NCI-H2081 (cell line): ENCODE measurements at places on chromosomes 1 and 21.

GRCh38 chr21:36065497-36066036, 4.3 kb upstream of the CBR1 start:
- DNase-seq = peak; percentile 8

GRCh38 chr1:200224315-200224714, 185.5 kb downstream of the ZNF281 start:
- DNase-seq = no peak

DNA sequence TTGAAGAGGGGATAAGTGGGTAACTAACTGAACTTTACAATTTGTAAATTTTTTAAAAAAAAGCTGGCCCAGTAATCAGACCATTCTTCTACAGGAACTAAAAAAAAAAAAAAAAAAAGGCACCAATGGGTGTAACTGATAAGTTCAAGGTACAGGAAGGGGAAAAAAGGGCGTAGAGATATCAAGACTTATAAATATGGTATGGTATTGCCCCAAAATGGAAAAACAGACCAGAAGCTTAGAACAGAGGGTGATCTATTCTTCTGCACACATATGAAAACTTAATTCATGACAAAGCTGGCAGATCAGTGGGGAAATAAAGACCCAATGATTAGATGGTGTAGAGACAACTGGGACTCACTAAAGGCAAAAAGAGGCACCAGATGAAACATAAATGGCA, 58.9 kb downstream of the LHX4 start:
- DNase-seq = no peak

GRCh38 chr1:66438501-66438900, 95.5 kb upstream of the SGIP1 start:
- DNase-seq = no peak

- DNase-seq = no peak
Observed at GRCh38 chr1:183776731-183777130, 28.2 kb upstream of the RGL1 start.

- no peak for DNase-seq
Observed at GRCh38 chr1:117753652-117754051, 147.8 kb downstream of the TENT5C start.

DNA sequence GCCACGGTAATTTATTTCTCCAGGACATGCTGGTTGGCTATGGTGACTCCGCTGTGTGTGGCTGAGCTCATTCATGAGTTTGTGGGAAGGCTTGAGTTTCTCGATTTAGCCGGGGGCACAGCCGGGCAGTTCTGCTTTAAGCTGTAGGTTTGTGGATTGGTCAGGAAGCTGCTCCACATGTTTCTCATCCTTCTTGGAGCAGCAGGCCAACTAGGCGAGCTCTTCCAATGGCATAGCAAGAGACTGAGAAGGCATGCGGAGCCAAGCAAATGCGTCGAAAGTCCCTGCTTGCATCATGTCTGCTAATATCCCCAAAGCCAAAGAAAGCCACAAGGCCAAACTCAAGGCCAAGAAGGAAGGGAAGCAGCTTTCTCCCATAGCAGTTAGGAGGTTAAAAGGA, 71.6 kb upstream of the GREM2 start:
- DNase-seq = no peak

- no peak for DNase-seq
Observed at GRCh38 chr1:198977909-198978308, 339.1 kb downstream of the PTPRC start.

DNA sequence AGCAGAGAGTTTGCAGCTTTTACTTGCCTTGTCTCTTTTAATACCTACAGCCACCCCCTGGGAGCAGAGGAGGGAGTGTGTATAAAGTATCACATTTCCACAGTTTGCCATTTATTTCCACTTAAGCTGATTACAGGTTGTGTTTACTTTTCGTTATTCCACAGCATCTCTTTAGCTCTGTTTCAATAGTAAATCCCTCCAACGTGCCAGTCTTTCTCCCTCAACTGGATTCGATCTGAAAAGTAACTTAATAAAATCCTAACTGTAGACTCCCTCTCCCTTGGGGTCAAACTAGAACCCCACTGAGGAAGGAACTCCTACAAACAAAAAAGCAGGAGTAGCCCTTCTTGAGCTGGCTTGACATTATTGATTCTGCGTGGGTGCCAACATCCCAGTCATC, 3.1 kb upstream of the FCGR2A start:
- DNase-seq = peak; percentile 50

- no peak for DNase-seq
Observed at GRCh38 chr1:54329312-54330003, 76.7 kb downstream of the SSBP3 start.

DNA sequence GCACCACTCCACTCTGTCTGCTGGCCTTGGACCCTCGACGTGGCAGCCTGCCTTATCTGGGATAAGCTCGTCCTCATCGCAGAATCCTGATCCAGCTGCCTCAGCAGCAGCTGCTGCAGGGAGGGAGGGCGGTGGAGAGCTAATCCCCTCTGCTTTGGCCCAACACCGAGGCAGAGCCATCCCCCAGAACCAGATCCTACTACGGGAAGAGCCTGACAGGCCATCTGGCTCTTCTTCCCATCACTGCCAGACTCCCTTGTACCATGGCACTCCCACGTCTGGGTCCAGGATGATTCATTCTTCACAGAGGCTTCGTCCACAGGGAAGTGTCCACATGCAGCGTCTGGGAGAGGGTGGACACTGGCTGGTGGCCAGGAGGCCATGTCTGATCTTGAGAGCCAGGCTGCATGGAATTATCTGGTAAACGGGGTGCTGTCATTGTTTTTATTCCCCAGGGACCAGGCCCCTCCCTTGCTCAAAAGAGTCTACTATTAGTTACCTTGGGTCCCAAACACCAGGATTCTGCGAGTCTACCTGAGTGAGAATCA, 14.6 kb upstream of the PKP1 start:
- DNase-seq = no peak

- DNase-seq = no peak
Observed at GRCh38 chr1:30747033-30748008, 10.3 kb downstream of the LAPTM5 start.

GRCh38 chr1:31583995-31584868, 7.9 kb downstream of the TINAGL1 start:
- no peak for DNase-seq

GRCh38 chr1:234986750-234987414, 141.8 kb downstream of the TOMM20 start:
- no peak for DNase-seq

DNA sequence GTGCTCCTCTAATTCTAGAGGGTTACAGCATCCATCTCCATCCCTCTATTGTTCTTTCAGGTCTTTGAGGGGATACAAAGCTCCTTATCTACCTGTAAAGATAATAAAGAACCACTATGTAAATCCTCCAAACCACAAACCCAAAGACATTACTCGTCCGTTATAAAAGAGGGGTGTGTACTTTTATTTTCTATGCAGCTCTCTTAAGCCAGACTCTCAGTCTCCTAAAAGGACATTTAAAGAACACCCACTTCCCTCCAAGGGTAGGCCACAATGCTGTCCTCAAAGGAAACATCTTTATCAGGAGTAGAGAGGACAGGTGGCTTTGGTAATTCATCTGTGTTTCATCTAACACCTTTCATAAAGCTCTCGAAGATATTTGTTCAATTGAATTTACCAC, 67.9 kb upstream of the DYNLT5 start:
- DNase-seq = no peak

DNA sequence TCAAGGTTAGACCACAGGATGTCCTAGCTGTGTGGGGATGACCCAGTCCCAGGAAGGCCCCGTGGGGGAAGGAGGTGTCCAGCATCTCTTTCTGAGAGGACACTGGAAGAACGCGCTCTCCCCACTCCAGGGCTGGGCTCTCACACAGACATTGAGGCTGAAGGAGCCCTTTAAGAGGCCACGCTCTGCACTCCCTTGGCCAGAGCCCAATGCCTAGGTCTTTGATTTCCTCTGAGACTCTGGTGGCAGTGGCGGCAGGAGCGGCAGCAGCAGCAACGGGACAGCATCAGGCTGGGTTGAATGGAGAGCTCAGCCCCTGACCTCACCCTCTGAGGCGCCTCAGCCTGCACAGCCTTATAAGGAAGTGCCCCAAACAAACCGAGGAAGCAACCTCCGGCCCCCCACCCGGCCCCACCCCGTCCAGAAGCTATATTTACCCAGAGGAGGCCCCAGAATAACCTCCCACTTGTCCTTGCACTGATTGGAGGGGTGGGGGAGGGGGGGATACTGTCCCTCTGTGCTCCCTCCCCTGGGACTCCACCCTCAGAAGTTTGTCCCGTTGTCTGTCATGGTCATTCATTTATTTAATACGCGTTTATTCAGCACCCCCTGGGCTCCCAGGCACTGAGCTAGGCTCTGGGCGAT, 12.3 kb downstream of the NES start:
- DNase-seq = no peak

- no peak for DNase-seq
Observed at GRCh38 chr1:67834246-67834877, 1.1 kb upstream of the GNG12 start.

GRCh38 chr1:192730198-192730597, 78.6 kb upstream of the RGS2 start:
- no peak for DNase-seq

DNA sequence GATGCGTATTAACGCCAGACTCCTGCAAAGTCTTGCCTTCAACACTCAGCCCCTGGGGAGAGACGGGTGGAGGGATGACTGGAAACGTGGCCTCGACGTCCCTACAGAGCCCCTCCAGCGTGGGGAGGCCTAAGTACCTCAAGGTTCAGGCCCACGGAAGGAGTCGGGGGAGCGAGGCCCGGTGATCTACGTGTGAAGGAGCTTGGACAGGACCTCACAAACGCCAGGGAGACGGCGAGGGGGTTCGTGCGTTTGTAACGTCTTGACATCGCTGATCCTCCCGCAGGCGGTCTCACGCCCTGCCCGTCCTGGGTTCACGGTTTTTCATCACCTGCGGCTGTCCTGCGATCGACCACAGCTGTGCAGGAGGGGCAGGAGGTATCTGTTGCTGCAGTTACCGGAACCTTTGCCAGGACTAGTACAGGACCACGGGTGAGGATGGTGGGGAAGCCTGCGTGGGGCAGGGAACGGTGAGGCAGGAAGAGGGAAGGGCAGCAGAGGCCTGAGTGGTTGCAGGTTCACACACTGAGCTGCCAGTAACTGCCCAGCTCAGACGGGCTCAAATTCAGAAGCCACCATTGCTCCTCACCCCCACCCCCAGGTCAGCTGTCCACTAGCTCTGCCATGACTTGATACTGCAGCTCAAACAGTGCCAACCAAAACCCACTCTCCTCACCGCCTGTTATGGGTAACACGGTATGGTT, 889 bp upstream of the CCNL2 start:
- DNase-seq = no peak

GRCh38 chr1:90591970-90592356, 125.1 kb downstream of the BARHL2 start:
- DNase-seq = no peak

DNA sequence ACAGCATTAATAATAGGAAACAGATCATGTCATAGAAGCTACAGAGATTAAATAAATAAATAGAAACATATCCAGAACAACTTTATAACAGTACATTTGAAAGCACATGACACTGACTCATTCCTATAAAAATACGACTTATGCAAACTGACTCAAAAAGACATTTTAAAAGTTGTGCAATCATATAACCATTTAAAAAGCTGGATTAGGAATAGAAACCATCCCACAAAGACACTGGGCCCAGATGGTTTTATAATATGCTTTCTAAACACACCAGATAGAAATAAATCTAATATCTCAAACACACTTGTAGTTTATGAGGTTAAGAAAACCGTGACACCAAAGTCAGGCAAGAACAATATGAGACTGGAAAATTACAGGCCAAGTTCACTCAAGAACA, 47.6 kb downstream of the MATN1 start:
- no peak for DNase-seq

DNA sequence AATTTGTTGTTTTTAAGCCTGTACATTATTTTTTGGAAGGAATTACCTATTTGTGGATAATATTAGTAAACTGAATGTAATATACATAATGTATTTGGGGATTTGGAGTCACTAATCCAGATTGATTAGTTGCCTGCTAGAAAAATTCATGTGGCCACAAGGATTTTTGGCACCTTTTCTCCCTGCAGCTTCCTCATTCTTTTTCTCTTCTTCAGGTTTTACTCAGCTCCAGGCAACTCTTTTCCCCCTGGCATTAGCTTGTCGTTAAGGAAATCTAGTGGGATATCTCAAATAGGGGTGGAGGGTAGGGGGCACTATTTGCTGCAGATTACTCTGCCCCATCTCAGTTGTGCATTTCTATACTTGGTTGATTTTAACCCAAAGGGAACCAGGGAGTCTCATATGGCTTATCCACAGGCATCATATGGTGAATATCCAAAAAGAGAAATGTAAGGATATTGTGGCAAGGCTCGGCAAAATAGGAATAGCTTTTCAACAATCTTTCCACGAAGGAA, 203.1 kb downstream of the NFIA start:
- DNase-seq = no peak

- no peak for DNase-seq
Observed at GRCh38 chr1:210294999-210295745, 33.5 kb upstream of the HHAT start.

DNA sequence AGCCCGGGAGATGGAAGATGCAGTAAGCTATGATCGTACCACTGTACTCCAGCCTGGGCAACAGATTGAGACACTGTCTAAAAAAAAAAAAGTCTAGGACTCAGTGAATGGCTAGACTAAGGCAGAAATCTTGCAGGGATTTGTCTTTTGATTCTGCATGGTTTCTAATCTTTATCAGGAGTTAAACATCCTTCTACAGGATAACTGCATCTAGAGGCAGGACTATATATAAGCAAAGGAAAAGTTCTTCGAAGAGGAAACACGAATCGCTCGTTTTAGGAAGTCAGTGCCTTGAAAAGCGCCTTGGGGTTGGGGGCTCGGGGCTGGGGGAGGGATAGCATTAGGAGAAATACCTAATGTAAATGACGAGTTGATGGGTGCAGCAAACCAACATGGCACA, 602 bp upstream of the UFC1 start:
- no peak for DNase-seq

DNA sequence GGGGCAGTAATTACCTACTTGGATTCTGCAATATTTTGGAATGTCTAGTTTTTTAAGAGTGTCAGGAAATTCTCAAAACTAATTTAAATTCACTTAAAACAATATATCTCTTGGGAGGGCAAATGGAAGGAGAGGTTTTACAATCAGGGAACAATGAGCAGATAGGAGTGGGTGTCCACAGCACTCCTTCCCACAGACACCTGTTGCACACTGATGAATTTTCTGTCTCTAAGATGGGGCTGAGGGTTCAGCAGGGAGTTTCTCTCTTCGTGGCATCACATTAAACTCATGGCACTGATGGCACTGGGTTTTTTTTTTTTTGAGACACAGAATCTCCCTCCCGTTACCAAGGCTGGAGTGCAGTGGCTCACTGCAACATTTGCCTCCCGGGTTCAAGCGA, 5.5 kb downstream of the PHF13 start:
- DNase-seq = no peak

DNA sequence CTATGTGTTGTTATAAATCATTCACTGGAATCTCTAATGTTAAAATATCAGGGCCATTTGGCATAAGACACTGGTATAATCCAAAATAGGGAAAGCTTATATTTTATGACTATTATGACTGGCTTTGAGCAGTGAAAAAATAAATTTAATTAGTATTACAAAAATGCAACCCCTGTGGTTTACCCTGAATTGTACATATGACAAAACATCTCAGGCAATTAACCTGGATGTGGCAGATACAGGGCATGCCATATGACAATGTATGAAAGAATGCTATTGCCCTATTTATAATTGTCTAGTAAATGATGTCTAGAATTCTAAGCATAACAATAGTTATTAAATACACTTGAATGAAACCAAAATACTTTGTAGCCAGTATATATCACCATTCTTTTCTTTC, 532.5 kb upstream of the ADGRL4 start:
- no peak for DNase-seq

GRCh38 chr1:38783640-38784229, 75.8 kb downstream of the RRAGC start:
- DNase-seq = no peak
